ENCODE measurements at places on chromosomes 5 and 9.

- DNase-seq: no peak
These were observed 73.2 kb downstream of the SNCAIP start for GRCh38 chr5:122385286-122385685.

- DNase-seq: no peak
These were observed 143.9 kb downstream of the C9orf50 start for GRCh38 chr9:129476821-129477611.

GRCh38 chr9:81245254-81245956 lies 443.9 kb downstream of the TLE1 start:
- peak; percentile 22 for DNase-seq

DNA sequence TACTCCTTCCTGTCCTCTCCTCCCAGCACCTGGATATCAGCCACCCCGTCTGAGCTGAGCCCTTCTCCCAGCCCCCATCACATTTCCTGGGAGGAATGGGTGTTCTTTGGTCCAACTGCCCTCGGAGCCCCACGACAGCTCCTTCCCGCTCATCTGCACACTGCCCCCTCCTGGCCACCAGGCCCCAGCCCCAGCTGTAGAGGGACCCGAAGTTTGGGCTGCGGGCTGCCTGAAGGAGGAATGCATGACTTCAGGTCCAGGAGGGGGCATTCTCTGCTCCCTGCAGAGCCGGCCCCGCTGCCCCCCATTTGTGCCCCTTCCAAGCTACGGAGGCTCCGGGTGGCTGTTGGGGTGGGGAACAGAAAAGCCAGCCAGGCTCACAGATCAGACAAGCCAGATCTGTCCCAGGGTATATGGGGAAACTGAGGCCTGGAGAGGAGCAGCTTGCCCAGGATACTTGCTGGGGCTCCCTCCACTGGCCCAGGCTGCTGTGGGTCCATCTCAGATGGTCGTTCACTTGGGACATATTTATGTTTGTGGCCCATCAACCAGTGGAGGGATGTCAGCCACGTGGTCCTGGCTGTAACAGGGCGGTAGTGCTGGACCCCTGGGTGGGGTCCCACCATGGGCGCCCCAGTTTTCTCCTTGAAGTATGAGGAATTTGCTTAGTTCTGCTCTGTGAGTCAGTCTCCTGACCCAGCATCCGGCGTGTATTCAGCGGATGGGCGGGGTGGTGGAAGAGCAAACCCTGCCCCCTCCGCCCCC lies 33.1 kb downstream of the DAB2IP start:
- DNase-seq: no peak

GRCh38 chr9:92612292-92612691 lies 57.6 kb downstream of the IPPK start:
- no peak for DNase-seq

DNA sequence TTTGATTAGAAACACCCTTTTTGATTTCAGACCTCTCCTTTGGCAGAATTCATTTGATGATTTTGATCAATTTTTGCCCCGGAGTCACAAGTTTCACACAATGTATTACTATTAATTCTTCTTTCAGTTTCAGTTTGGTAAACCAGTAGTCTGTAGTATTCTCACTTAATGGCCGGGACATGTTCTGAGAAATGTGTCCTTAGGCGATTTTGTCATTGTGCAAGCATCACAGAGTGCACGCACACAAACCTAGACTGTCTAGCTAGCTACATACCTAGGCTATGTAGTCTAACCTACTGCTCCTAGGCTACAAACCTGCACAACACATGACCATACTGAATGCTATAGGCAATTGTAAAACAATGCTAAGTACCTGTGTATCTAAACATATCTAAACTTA lies 662.5 kb downstream of the IRX1 start:
- DNase-seq: no peak

GRCh38 chr5:141680751-141681201 lies 1.3 kb downstream of the ARAP3 start:
- DNase-seq: no peak

DNA sequence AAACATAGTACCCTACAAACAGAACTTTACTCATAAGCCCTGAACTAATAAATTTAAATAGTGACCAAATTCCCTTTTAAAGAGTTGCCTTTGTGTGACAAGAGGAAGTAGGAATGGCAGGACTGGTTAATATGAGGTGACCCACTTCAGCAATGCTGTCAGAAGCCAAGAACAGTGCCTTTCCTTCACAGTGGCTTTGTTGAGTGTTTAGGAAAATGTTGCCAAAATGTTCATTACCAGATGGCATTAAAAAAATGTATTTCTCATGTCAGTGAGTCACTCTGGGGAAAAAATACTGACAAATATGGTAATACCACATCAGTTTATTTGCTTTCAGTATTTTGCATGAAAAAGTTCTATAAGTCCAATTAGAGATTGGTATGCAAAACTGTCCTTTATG lies 103.3 kb downstream of the DIRAS2 start:
- peak; percentile 59 for DNase-seq

DNA sequence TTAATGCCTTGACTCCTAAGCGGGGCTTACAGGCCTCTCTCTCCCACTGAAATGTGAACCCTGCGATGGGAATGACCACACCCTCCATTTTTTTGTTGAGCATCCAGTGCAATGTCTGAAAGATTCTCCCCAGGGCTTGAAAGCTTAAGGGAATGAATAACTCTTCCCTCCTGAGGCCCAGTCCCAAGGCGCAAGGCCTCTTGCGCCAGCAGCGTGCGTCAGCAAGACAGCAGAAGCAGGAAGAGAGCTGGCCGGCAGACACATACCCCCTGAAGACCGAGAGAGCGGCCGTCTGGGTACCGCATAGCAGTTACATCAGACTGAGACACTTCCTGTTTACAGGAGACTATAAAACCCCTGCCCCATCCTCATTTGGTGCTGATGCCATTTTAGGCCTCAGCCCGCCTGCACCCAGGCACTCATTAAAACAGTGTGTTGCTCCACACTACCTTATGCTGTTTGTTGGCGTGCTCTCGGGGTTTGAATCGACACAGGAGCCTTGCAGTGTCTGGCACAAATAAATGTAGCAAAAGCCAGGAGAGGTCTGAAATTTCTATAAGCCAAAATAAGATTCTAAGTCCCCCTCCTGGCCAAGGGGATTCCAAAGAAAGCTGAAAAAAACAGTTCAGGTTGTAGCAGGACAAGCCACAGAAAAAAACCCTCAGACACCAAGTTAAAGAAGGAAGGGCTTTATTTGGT lies 62.3 kb downstream of the GDNF start:
- DNase-seq: no peak

DNA sequence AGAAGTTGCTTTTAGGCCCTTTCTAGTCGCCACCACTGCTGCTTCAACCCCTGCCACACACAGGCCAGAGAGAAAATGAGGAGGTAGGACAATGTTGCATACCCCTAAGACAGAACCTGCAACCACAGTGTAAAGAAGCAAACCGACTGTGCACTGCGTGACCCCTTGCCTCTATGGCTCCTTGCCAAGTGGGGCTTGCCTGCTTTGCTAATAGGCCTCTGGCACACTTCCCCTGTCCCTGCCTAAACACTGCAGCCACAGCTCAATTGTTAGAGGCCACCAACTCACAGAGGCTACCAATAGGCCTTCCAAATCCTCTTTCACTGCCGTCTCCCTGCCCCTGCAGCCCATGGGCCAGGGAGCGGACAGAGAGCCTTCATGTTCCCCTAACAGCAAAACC lies 280.1 kb downstream of the CDH10 start:
- DNase-seq: no peak

GRCh38 chr5:151233616-151234085 lies 9.8 kb upstream of the CCDC69 start:
- DNase-seq: no peak

DNA sequence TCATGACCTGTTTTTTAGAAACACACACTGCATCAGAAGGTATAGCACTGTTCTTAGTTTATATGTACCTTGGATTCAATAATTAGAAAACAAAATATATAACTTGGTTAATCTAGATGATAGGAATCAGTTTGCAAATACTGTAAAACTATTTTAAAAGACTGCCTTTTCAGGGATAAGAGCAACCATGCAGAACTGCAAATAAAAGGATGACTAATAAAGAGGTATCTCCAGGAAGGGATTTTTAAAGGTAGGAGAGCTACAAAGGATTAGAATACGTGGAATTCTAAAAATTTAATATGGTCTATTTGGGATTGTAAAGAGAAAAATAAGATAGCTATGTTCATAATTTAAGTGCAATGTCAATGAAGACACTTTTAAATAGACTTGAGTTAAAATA lies 9.4 kb downstream of the GABRA1 start:
- DNase-seq: no peak
